CD4-positive, alpha-beta T cell treated with Interleukin-1 beta for 1 hour (primary cell): ENCODE measurements at places on chromosomes 1 and 21.

- DNase-seq: no peak
Measured at GRCh38 chr1:183945428-183946319, 91.9 kb downstream of the COLGALT2 start.

DNA sequence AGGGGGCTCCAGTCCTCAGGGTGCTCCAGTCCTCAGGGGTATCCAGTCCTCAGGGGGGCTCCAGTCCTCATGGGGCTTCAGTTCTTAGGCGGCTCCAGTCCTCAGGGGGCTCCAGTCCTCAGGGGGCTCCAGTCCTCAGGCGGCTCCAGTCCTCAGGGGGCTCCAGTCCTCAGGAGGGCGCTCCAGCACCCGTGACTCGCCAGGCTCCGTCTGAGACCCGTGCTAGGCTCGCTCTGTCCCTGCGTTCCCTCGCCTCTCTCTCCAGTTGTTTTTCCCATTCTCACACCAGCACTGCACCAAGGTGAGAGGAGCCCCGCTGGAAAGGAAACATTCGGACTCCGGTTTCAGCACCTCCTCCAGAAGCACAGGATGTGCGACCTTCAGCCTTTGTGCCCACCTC, 9.4 kb upstream of the OR2M2 start:
- no peak for DNase-seq

GRCh38 chr1:56329970-56330369, 249.4 kb downstream of the PLPP3 start:
- no peak for DNase-seq

- no peak for DNase-seq
Measured at GRCh38 chr1:234562334-234562733, 47.6 kb downstream of the IRF2BP2 start.

DNA sequence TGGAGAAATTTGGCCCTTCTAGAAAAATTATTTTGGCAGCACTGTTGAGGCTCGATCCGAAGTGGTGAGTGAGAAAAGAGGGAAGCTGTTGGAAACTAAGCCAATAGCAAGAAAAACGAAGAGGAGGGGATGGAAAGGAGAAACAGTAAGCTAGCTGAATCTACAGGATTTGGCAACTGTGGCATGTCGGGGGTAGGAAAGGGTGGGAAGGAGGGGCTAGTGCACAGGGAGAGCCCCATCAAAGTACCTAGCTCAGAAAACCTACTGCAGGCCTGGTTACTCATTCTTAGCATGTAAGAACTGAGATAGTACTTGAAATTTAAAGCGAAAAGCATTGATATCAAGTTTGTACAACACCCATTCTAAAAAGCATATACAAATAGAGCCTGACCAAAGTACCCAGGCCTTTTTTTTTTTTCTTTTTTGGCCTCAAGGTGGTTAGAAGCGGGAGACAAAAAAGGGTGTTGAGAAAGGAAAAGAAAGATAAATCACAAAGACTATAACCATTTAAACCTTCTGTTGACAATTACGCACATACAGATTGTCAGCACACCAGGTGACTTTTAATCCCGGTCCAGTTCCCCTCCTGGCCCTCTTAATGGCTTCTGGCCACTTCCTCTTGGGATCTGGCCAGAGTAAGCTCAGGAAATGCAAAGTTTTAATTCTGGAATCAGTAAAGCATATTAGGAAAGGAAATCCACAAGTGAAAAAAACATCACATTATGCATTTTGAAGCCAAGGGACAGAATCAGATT, 50.4 kb downstream of the SLC16A1 start:
- DNase-seq: no peak

GRCh38 chr1:154407198-154408091, 2.3 kb downstream of the IL6R start:
- peak; percentile 40 for DNase-seq
